ENCODE measurements at places on chromosomes 6 and 20.

DNA sequence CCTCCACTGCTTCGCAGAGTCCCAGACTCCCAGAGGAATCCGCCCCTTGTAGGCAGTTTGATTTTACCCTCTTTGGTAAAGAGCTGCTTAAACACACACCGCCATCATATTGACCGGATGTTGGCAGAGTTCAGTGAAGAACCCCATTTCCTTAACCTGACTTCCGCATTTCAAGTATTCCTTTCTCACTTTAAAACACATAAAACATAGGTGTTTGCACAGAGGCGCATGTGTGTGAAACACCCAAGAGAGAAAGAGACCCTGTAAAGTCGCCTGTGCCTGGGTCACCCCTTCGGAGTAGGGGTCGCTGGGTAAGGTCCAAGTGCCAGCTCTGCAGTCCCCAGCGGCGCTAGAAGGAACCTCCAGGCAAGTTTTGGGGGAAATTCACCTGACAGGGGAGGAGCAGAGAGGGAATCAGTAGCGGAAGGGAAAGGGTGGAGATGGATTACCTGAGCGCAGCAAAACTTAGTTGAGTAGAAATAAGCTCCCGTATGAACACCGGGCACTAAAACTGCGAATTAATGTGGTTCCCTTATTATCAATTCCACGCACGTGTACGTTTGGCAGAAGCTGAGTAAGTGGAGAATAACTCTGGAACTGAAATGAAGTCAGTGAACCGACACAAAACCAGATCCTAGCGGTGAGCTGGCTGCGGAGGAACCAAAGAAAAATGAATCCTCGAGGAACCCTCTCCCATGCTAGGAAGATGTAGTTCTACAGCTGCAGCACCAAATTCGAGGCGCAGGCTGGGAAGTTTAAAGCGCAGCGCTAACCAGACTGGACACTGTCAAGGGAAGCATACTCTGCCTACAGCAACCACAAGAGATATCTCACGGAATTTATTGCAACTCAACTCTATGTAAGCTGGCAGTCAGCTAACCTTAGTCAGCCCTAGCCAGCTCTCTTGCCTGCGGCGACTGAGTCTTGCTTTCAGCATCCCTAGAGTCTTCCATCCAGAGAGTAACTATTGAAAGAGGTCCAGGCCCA, 3.5 kb upstream of the HTR1B start:
- DNase-seq: no peak

- DNase-seq: no peak
Observed at GRCh38 chr20:623704-624103, 13.6 kb upstream of the TCF15 start.

DNA sequence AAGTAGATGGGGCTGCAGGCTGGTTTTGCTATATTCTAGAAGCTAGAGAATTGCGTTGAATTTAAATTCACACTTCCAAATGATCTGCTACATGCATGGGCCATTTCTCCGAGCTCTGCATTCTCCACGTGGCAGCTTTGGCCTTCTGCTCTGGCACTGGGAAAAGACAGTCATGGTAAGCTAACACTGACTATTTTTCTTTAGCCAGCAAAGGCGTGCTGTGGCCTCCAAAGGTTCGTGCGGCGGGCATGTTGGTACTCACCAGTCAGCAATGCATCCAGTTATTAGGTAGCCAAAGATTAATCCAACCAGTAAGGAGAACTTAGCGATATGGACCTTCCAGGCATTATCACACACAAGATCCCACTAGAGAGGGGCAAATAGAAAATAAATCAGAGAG, 41.4 kb downstream of the SLC22A23 start:
- DNase-seq: no peak

DNA sequence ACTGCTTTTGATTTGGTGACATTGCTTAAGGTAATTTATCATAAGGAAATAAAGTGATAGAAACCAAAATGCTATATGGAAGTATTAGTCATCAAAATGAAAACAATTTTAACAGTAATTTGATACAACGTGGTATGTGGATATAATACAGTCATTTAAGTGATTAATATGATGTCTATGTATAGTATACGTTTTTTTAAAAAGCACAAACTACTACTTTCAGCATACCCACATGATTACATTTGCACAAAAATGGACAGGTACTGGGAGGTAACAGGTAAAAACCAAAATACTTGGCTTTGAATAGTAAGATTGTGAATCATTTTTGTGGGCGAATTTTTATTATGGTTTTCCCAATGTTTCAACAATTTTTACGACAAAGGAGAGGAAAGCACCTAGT, 97.6 kb downstream of the OGFRL1 start:
- no peak for DNase-seq

GRCh38 chr6:12527339-12527738, 189.2 kb upstream of the PHACTR1 start:
- DNase-seq: no peak

DNA sequence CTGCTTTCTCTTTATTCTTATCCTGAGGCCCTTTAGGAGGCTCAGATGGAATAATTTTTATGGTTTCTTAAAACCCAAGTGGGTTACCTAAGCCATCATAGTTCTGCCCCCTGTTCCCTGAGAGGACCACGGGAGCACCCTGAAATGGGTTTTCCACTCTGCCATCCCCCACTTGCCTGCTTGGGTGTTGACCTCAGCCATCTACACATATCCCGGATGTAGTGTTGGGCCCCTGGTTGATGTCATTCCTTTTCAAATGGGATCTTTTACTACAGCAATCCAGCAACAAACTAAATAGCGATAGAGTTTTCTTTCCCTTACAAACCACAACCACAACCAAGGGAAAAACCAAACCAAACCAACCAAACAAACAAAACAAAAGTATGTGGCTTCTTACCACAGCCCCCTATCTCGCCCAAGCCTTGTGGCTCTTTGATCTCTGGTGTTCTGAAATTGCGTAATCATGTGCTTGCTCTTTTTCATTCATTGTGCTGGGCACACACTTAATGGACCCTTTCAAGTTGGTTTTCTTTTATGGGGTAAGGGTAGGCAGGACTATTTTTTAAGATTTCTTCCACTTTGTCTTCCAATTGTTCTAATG, 154.9 kb downstream of the ESR1 start:
- no peak for DNase-seq

GRCh38 chr6:158647501-158647900, 2.4 kb upstream of the SYTL3 start:
- no peak for DNase-seq

Measured in fibroblast of skin of left biceps (primary cell).